Stimulated activated CD4-positive, alpha-beta T cell treated with anti-CD3 and anti-CD28 coated beads, Interleukin-4, amount 100 ng/mL, for 48 hours (primary cell): ENCODE measurements at places on chromosomes 11 and 22.

DNA sequence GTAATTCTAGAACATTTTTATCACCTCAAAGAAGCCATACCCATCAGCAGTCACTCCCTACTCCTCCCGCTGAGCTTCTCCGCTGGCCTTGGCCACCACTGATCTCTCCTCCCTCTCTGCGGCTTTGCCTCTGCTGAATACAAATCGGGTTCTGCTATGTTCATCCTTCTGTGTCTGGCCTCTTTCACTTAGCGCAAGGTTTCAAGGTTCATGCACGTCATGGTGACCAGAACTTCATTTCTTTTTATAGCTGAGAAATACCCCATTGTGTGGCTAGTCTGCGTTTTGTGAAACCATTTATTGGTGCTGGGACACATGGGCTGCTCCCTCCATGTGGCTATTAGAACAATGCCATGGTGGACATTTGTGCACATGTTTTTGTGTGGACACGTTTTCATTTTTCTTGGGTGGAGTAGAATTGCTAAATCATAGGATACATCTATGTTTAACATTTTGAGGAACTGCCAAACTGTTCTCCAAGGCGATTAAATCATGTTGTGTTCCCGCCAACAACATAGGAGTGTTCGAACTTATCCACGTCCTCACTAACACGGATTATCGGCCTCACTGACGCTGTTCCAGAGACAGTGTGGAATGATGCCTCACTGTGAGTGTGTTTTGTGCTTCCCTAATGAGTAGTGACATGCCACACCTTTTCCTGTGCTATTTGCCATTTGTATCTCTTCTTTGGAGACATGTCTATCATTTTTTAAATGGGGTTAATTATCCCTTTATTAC is 24.2 kb upstream of the KRTAP5-6 start:
- no peak for DNase-seq

DNA sequence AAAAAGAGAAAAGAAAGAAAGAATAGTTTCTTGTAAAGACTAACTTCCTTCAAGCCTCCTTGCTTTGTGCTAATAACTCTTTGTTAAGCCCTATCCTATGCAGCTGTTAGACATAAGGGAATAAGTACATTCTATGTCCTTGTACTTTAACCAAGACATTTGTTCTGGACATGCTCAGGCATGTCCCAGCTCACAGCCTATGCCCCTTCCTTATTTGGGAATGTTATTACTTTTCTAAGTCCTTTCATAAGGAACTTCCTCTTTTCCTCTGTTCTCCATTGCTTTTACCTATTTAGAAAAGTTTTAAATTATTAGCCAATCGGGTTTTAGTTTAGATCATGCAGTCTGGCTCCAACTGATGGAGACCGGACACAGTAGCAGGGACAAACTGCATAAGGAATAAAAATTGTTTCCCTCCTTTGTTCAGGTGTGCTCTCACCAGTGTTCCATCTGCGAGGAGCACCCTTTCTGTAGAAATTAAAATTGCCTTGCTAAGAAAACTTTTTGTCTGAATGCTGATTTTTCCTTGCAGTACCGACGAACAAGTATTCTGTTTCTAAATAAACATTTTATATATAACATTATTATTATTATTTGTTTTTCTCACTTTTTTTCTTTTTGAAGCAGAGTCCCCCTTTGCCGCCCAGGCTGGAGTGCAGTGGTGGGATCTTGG is 21.6 kb upstream of the SPINDOC start:
- DNase-seq, result no peak

- no peak for DNase-seq
Measured at GRCh38 chr11:65716774-65717405, 3.7 kb downstream of the RNASEH2C start.

GRCh38 chr11:95245038-95245437 is 14.0 kb upstream of the SESN3 start:
- DNase-seq, result no peak

GRCh38 chr11:31699066-31699465 is 112.1 kb downstream of the PAX6 start:
- DNase-seq, result no peak

- DNase-seq, result no peak
Measured at GRCh38 chr11:16982256-16982671, 31.9 kb downstream of the PLEKHA7 start.

DNA sequence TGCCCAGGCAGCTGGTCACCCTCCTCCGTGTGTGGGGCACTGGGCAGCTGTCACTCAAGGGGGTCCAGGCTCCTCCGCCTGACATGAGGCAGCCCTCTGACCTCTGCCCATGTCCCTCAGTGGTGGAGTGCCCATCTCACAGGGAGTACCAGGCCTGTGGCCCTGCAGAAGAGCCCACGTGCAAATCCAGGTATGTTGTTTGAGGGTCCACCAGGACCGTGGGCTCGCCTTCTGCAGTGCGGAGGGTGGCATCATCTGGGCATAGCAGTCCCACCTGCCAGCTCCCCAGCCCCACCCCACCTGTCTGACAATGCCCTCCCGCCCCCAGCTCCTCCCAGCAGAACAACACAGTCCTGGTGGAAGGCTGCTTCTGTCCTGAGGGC is 30.5 kb downstream of the MUC2 start:
- no peak for DNase-seq

- DNase-seq, result no peak
Measured at GRCh38 chr11:61042961-61043540, 59.2 kb upstream of the CD5 start.

- peak; percentile 14 for DNase-seq
Measured at GRCh38 chr11:125874556-125875124, 12.8 kb upstream of the HYLS1 start.

- no peak for DNase-seq
Measured at GRCh38 chr22:35195821-35196220, 61.5 kb upstream of the HMGXB4 start.

DNA sequence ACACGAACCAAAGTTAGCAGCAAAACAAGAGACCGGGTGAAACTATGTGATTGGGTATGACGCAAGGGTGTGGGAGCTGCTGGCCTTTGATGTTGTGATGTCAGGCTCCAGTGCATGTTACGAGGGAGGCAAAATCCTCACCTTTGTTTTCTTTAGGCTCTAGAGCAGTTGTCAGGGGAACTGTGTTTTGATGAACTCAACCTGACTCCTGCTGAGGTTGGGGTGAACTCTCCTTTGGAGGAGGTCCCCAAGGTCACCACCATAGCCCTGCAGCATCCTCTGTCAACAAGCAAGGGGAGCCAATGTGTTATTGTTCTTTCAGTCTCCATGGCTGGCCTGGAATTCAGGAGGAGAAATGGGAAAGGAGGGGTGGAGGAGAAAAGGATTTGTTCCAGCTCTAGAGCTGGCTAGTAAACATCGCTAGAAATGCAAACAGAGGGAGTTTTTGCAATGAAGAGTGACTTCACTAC is 33.8 kb downstream of the RASSF10 start:
- no peak for DNase-seq

GRCh38 chr22:38422611-38423511 is 32.1 kb downstream of the KCNJ4 start:
- no peak for DNase-seq

DNA sequence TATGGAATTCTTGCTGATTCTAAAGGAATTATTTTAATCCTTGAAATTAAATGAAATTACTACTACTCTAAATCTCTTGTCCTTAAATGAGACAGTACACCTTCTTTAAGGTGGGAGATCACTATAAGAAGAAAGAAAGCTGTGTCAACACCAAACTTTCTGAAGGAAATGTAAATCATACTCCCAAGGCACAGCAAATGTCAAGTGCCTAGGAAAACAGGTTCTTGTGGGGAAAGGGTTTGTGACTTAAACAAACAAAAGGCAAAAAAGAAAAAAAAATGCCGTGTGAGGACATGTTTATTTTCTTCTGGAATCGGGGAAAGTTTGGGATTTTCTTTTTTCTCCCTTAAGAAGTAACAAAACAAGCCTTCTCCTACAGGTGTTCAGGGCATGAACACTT is 745.1 kb downstream of the DLG2 start:
- no peak for DNase-seq

GRCh38 chr11:131584785-131585592 is 214.6 kb downstream of the NTM start:
- peak; percentile 2 for DNase-seq

DNA sequence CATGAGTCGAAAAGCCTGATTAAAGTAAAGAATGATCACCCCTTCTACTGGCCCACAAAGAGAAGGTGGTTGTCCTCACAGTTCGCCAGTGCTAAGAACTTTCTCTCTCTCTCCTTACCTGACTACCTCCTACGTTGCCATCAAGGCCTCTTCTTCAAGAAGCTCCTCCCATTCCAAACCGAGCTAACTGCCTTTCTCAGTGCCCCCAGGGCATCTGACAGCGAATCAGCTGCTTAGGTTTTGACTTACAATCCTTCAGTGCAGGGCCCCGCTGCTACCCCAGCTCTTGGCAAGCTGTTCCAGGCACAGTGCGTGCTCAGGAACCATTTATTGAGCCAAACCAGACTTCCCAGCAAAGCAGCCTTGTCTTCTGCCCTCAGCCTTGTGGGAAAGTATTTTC is 5.8 kb downstream of the VSTM5 start:
- no peak for DNase-seq

GRCh38 chr11:65552388-65552951 is 5.7 kb downstream of the LTBP3 start:
- no peak for DNase-seq

DNA sequence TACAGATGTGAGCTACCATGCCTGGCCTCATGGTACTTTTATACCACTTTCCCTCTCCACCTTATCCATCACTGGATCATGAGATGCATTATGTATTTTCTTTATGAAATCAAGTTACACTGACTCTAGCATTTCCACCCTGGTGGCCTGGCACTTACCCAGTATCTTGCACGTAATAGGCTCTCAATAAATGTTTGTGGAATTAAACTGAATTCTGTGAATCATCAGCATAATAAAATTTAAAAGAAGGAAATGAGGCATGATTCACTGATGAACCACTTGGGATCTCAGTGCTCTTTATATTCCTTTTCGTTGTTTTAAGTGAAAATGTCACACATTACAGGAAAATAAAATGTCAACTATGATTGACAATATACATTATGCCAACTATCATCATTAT is 25.1 kb downstream of the ADM start:
- DNase-seq, result no peak

- DNase-seq, result no peak
Measured at GRCh38 chr22:32861330-32861729, 59.8 kb downstream of the TIMP3 start.

GRCh38 chr11:70547821-70548670 is 149.7 kb downstream of the CTTN start:
- DNase-seq, result no peak

GRCh38 chr11:10722307-10722706 is 28.7 kb upstream of the CTR9 start:
- no peak for DNase-seq

GRCh38 chr11:128394431-128395089 is 192.8 kb downstream of the ETS1 start:
- no peak for DNase-seq

DNA sequence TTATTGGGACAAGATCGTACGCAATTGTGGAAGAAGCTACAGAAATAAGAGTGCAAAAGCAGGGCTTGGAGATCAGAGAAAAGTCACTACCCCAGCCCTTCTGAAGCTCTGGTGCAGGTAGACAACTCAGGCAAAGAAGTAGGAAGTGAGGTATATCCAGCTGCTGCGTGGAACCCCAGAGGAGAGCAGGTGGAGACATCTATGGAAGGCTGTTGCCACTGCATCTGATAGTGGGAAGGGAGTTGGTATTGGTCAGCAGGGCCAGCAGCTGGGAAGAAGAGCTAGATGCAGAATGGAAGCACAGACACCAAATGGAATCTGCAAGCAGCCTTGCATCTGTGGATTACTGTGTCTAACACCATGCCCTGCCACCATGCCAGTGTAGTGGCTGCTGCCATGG is 165.1 kb downstream of the WNT11 start:
- DNase-seq, result no peak
